ENCODE measurements at places on chromosomes 3 and 15.

DNA sequence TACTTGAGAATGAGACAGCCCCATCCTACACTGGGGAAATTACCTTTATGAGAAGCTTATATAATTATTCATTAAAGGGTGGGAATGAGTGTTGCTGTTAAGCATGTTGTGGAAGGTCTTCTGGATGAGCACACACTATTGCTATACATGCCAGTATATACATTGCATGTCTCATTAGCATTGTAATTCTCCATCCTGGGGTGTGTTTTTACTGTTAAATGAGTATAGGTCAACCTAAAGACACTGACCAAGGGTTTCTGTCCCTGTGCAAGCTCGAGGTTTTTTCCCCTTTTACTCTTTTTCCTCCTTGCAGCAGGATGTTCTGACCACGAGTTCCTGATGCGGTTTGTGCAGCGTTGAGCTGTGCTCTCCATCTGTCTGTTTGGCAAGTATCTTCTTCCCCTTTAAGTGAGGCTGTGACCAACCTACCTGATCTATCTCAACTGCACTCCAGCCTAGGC lies 7.2 kb upstream of the IVD start:
- no peak for DNase-seq

DNA sequence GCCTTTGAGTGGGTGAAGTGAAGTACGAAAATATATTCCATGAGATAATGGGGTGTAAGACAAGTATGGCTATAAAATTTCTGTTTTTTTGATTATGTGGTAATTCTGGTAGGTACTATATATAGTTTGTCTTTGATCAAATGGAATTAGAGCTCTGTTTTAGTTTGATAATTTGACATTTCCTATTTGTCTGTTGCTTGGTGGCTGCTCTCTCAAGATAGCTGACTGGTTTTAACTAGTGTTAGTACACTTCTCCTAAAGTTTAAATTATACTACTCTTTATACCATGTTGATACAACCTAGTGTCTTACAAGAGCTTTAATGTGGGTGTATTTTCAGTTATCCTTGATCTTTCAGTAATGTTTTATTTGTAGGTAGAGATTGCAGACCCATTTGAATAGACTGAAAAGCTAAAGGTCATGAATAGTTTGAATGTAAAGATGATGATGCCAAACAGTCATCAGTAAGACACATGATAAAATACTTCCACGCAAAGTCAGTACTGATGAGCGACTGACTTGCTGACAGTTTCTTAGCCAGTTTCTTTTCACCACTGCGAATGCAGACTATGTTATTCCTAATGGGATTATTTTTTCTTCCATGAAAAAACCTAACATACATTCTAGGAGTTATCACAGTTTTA lies 15.2 kb downstream of the SACM1L start:
- no peak for DNase-seq

- DNase-seq = no peak
These were observed 1077.4 kb downstream of the EPHA3 start for GRCh38 chr3:90184861-90185260.

DNA sequence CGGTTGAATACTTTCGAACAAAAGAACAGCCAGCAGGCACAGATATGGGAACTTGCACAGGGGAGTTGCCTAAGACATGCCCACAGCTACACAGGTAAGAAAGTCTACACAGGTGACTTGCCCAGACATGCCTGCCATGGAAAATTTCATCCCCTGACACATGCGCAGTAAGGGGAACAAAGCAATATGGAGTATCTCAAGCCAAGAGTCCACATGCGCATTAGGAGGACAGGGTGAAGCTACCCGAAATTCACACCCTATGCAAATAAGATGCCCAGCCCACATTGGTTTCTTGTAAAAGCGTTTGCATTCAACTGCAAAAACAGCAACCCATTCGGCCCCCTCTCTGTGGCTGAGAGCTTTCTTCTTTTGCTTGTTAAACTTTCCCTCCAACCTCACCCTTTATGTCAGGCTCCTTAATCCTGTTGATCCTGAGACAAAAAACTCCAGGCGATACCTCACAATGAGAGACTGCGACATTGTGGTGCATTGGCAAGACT lies 49.3 kb upstream of the TRPM1 start:
- DNase-seq = no peak

DNA sequence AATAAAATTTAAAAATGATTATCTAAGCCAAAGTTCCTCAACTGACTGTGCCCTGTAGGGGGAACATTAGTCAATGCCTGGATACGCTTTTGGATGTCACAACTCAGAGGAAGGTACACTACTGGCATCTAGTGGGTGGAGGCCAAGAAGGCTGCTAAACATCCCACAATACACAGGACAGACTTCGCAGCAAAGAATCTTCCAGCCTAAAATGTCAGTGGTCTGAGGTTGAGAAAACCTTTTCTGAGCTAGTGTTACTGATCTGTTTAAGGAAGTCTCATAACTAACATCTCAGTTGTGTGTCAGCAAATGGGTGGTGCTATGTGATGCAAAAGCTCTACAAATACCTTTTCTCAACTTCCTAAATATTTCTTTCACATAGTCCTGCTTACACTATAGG lies 20.9 kb upstream of the LDHAL6B start:
- no peak for DNase-seq

- no peak for DNase-seq
These were observed 34.7 kb downstream of the NIPA2 start for GRCh38 chr15:22872936-22873701.

GRCh38 chr15:78306176-78306774 lies 6.9 kb upstream of the SKIC8 start:
- DNase-seq = no peak

GRCh38 chr3:41267975-41268640 lies 68.8 kb downstream of the CTNNB1 start:
- no peak for DNase-seq

- no peak for DNase-seq
These were observed 10.3 kb downstream of the CORO2B start for GRCh38 chr15:68589053-68589452.

- DNase-seq = no peak
These were observed 61.8 kb downstream of the ZBTB20 start for GRCh38 chr3:115085197-115085865.

DNA sequence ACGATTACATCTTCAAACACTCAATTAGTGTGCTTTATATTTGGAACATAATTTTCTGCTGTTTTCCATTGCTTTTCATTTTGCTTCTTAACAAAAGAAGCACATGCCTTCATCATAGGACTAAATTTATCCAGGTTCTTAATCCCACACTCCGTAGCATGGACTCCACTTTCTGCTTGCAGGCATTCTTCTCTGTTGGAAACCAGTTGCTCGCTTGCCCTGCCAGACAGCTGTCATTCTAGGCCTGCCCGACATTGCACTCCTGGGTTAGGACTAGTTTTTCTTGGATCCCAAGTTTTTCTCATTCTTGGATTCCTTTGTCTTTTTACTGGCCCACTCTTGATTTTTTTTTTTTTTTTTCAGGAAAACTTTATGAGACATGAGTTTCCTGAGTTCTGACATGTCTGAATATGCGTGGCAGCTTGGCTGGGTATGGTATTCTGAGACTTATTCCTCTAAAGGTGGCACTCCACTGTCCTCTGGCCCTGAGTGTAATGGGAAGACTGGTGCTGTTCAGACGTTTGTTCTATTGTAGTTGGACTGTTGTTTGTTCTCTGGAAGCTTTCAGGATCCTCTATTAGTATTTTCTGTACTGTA lies 6.3 kb upstream of the ATP1B3 start:
- DNase-seq = no peak

GRCh38 chr15:56411122-56411749 lies 46.0 kb downstream of the TEX9 start:
- DNase-seq = no peak

DNA sequence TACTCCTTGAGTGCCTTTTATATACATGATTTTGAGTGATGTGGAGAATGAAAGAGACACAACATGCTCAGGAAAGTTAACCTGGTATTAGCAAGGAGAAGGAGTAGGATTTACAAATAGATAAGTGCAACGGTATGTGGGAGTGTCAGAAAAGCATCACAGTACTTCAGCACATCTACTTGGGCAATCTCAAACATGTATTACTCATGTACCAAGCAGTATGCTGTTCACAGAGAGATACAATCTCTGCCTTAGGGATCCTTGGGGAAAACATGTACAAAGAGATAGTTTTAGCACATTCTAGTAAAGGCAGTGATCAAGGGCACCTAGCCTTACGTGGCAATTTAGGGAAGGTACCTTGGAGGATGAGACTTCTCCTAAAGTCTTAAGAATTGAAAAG lies 146.5 kb downstream of the FILIP1L start:
- no peak for DNase-seq

DNA sequence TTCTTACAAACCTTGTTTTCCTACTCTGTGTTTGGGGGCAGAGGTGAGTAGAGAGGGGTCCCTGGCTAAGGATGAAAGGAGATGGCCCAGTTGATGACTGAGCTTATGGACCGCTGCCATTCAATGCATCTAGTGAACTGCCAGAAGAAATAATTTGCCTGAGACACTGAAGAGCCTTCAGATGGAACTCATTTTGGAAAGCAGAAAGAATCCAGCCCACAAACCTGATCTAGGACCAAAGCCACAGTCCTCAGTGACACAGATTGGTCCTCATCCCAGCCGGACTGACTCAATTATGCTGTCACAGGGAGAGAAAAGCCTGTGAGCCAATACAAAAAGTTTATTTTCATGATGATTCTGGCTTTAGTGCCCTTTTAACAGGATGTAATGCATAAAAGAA lies 82.7 kb downstream of the CD47 start:
- no peak for DNase-seq

DNA sequence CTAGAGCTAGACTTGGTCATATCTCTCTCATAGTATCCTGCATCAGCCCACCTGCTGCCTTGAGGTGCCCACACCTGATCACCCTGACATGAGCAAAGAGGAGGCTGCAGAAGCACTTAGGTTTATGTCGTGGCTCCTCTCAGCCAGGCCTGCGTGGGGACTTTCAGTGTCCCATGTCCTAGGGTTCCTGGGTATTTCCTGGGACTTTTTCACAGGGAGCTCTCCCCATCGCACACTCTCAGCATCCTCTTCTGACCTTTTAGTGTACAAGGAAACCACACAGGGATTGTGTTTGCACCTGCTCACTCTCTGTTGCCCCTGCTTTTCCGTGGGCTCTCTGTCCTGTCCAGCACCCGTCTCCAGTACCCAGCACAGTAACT lies 61.4 kb downstream of the ARNT2 start:
- DNase-seq = no peak

GRCh38 chr3:31974471-31974870 lies 6.6 kb downstream of the OSBPL10 start:
- DNase-seq = no peak

DNA sequence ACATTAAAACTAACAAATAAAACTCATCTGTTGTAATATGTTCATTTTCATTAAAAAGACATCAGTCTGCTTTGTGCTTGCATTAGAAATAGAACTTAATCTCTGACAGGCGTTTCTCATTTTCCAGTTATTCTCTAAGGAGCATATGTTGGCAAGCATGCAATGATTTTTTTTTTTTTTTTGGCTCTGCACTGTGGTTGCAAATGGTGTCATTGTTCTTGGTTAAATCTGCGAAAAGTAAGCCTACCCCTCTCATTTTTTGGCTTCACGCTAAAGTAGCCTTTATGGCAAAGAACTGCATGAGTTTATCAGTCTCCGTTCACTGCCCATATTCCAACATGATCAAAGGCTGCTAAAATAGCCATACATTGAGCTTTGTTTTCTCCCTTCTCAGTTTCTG lies 403.2 kb downstream of the MECOM start:
- DNase-seq = no peak

DNA sequence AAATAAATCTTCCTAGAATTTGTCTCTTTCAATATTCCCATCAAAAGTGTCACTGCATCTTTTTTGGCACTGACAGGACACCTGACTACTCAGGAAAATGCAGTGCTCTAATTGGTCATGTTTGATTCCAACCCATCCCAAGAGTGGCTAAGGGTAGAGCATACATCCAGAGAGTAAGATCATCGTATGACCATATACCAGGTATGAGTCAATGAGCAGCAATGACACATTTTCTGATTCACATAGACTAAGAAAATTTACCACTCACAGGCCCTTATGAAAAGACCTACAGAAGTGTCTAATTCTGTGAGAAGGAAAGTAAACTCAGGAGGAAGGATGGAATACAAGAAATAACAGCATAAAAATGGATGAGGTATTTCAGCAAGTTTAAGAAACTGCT lies 434.2 kb downstream of the ZIC1 start:
- no peak for DNase-seq

GRCh38 chr3:132723024-132723950 lies 1.1 kb upstream of the NPHP3 start:
- DNase-seq = no peak

GRCh38 chr15:59176653-59177316 lies 29.9 kb upstream of the LDHAL6B start:
- DNase-seq = no peak

- no peak for DNase-seq
These were observed 22.1 kb downstream of the NCK1 start for GRCh38 chr3:136883967-136884720.

DNA sequence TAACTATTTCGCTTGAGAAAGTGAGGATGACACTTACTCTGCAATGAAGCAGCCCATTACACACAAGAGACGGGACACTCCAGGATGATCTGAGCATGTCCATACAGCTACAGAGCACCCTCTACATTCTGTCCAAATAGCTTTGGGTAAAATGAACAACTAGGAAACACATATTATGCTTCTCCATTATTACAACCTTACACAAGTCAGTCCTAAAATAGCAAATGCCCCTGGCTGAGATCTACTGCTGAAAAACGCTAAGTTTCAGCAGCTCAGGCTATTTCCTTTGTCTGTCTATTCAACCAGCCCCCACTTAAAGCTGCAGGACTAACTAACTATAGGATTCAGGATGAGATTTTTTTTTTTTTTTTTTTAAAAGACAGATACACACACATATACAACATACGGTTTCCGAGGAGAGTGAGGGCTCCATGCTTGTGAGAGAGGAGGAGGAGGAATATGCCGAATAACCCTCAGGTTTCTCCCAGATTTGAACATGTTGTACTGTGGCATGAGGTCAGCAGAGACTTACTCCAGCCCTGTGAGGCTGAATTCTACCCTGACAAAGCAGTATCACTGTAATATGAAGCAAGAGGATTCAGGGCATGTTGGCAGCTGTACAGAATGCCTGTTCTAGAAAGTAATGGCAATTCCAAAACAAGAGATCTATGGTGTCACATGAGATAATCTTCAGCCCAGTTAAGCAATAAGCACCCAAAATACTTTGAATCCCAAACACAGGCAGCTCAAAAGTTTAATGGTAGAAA lies 117.3 kb upstream of the PLXND1 start:
- DNase-seq = peak; percentile 62

GRCh38 chr3:41477399-41478014 lies 278.2 kb downstream of the CTNNB1 start:
- no peak for DNase-seq

- DNase-seq = no peak
These were observed 82.0 kb downstream of the MBNL1 start for GRCh38 chr3:152350776-152351175.

DNA sequence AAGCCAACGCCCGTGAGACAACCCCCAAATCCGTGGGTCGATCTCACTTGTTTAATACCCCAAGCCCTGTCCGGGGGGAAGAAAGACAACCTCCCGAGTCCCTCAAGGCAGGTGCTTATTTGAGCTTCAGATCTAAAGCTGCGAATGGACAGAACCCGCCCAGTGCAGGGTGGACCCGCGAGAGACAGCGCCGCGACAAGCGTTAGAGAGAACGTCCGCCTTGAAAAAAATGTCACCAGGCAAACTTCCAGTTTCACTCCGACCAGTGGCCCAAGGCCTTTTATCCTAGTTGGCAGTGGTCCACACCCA lies 740 bp upstream of the OXSR1 start:
- DNase-seq = no peak
